H9 (cell line): ENCODE measurements at places on chromosomes 2 and 18.

DNA sequence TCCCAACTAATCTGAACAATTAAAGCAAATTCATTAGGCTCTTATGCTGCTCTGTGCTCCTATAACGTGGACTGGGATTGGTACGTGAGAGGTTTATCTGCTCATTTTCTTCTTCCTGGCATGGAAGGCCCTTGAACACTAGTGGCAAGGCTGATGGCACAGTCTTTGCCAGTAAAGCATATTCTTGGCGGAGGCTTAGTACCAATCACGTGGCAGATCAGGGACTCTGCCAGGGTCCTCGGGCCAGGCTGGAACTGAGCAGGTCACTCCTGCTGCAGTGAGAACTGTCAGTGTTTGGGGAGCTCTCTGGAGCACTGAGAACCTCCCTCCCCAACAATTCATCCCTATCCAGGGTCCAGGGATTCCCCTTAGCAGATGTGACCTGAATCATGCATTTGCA is 3.7 kb upstream of the ALPK2 start:
- DNase-seq = no peak

GRCh38 chr18:2281086-2281485 is 290.2 kb downstream of the METTL4 start:
- no peak for DNase-seq

GRCh38 chr2:171669121-171669520 is 18.1 kb upstream of the DYNC1I2 start:
- no peak for DNase-seq

- no peak for DNase-seq
These were observed 601.2 kb downstream of the ADCYAP1 start for GRCh38 chr18:1505856-1506255.

DNA sequence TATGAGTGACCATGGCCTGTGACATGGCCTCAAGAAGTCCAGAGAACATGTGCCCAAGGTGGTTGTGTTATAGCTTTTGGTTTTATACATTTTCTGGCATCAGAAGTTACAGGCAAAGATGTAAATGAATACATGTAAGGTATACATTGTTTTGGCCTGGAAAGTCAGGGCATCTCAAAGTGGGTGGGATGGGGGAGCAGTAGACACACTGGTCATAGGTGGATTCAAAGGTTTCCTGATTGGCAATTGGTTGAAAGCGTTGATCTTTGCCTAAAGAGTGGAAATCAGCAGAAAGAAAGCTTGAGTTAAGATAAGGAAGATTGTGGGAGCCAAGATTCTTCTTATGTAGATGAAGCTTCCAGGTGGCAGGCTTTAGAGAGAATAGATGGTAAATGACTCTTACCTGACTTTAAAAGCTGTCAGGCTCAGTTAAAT is 62.1 kb upstream of the DYNAP start:
- DNase-seq = peak; percentile 53

GRCh38 chr2:144111437-144111836 is 408.5 kb downstream of the ZEB2 start:
- no peak for DNase-seq
